ENCODE measurements at places on chromosomes 2 and 18.

DNA sequence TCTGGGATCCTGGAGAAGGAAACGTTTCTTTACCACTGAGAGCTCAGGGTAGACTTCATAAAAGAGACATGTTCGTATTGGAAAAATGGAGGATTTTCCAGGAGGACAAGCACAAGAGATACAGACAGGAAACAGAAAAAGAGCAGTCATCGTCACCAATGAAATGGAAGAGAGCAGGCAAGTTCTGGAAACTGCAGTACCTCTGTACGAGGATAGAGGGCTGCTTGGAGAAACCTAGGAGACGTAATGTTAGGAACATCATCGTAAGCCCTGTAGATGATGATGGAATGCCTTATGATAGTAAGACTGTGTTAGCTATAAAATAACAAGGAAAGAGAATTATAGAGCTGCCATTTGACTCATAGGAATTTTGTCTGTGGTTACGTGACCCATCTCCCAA is 121.1 kb upstream of the KLHL14 start:
- no peak for DNase-seq

GRCh38 chr2:209368406-209368805 is 55.4 kb upstream of the MAP2 start:
- no peak for DNase-seq

- DNase-seq: no peak
Observed at GRCh38 chr18:48821251-48821590, 129.5 kb downstream of the SMAD7 start.

DNA sequence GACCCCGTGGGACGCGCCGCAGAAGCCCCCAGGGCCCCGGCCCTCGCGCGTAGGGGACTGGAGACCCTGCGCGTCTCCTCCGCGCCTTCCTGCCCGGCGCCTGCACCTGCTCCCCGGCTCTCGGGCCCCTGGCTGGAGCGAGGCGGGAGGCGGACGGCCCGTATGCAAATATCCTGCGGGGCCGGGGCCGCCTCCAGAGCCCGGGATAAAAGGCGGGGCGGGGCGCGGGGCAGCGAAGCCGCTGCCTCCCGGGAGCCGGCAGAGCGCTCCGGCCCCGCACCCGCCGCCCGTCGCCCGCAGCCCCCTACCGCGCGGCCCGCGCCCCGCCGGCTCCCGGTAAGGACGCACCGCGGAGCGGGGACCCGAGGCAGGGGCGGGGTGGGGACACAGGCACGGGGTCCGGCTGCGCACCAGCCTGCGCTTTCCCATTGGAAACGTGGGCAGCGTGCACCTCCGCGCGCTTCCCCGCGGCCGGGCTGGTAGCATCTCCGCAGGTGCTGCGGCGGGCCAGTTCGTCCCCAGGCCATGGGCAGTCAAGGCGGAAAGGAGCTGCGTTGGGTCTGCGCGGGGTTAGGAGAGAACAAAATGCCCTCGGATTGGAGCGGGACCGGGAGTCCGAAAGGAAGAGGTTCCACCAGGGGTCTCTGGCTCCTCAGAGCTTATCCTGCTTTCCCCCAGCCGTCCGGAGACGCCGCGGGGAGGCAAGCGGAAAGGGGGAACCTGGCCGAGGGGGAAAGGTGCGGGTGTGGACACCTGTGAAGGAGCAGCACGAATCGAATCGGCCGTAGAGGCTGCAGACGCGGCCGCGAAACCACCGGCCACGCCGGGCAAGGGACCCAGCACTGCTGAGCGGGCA is at the start of gene ATP6V1C2:
ATP6V1C2 (plus strand) TSS at position 235 of the 856 bp plus-strand sequence. CDS start 1,220 bp downstream, outside the sequence.
- DNase-seq: no peak

GRCh38 chr2:215435280-215435869 is 493 bp downstream of the FN1 start:
- DNase-seq: no peak

GRCh38 chr2:6812857-6813530 is 52.7 kb downstream of the CMPK2 start:
- DNase-seq: no peak

- no peak for DNase-seq
Observed at GRCh38 chr2:161571051-161571429, 53.2 kb upstream of the SLC4A10 start.

GRCh38 chr2:158539176-158540005 is 82.6 kb downstream of the PKP4 start:
- peak; percentile 38 for DNase-seq

- DNase-seq: peak; percentile 97
Observed at GRCh38 chr18:68177807-68178702, 536.9 kb downstream of the TMX3 start.

GRCh38 chr2:222404151-222404905 is 20.0 kb upstream of the SGPP2 start:
- no peak for DNase-seq

DNA sequence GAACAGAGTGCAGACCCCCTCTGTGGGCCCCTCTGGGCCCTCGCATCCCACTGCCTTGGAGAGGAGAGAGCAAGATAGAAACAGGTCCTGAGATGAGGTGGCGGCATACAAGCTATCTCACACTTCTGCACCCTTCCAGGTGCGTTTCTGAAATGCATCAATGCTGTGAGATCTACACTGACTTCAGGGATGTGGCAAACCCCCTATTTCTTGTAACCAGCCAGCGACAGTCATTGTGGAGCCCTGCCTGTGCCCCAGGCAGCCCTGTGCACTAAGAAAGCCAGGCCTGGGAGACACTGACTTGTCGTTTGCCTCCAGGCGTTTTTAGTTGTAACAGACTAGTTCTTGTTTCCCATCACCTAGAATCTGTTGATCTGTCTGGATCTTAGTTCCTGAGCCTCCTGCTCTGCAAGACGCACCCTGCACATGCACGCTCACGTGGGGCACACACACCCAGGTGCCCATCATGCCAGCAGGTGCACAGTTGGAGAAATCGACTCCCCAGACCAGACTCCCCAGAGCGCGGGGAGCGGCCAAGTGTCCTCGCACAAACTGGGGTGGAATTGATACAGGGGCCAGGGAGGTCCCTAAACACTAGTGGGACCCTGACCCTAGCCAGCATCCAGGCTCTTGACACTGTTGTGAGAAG is 238.0 kb downstream of the FAM210A start:
- DNase-seq: no peak

DNA sequence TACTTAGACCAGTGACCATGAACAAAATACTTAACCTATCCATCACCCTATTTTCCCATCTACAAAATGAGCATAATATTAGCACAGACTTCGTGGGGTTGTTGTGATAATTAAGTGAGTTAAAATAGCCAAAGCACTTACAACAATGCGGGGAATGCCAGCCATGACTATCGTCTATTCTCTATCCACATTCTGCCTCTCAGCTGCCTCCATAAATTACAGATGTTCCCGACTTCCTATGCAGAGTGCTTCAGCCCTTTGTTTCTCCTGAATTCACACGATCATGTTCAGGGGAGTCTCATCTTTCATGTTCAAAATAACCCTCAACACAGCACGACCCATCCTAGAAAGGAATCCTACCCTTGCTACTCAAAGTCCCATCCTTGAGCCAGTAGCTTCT is 211.6 kb downstream of the EN1 start:
- DNase-seq: no peak

DNA sequence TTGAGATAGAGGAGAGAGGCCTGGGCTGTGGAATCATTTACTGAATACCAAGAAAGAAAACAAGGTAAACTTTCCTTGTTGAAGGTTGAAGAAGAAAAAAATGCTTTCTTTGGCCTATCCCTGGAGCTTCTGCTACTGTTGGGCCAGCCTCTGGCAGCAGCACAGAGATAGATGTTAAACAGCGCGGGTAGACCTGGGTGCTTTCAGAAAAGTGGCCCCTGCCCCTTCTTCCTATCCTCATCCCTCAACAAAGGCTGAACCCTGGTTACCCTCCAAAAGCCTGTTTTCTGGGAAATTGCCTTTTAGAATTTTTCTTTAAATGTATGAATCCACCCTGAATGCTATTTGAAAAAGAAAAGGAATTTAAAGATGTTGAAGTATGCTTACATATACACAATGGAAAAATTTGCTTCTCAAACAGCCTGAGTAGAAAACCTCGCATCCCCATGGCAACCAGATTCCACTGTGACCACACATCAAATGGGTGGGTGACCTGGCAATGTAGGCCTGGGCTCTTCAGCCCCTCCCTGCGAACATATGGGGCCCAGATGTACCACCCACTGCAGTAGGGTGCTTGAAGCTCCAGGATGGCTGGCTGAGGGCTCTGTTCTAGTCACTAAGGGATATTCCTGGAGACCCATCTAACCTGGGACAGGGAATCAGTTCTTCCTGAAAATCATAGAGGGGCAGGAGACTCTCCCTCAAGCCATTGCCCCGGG is 23.4 kb upstream of the CHRNA1 start:
- peak; percentile 100 for DNase-seq

DNA sequence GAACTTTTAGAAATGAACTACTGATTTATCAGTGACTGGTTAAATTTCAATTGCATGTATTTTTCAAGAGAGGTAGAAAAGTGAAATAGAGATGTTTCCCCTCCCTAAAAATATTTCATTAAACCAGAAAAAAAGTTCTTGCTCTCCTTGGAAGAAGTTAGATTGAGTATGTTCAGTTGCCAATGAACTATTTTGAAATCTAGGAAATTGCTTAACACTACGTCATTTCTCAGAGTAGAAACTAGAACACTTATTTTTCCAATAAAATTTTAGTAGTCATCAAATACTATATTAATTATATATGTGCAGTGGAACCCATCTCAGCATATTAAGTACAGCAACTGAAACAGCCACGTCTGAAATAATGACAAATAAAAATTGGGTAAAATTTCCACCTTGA is 51.8 kb upstream of the STAT1 start:
- no peak for DNase-seq

GRCh38 chr18:9697121-9697520 is 11.0 kb upstream of the RAB31 start:
- no peak for DNase-seq

- DNase-seq: no peak
Observed at GRCh38 chr2:177044671-177045070, 167.9 kb upstream of the HNRNPA3 start.

- no peak for DNase-seq
Observed at GRCh38 chr2:55871637-55872036, 51.9 kb downstream of the EFEMP1 start.

DNA sequence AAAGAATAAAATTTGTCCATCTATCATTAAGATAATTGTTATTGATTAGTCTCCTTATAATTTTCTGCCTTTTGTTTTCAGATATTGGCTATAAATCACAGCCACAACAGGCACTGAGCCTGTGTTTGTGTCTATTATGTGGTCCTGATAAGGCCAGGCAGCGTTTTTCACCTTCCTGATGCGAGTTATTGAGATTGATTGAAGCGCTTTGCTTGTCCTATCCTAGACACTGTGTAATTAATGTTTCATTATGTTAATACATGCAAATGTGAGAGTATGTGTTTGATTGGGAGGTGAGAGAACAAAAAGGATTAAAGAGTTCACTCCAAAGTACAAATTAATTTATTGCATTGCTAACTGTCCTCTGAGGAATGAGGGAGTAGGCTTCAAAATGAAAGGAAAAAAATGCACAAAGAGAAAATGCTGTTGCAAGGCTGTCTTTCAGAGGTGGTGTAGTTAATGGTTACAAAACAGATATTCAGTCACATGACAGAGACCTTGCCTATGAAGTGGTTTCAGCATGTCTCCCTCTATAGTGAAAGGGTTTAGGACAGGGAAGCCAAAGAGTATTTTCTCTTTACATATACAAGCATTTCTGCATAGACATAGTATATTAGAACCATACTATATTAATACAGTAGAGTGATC is 391.1 kb downstream of the DCC start:
- no peak for DNase-seq

- DNase-seq: no peak
Observed at GRCh38 chr2:67845621-67846369, 217.0 kb downstream of the C1D start.

DNA sequence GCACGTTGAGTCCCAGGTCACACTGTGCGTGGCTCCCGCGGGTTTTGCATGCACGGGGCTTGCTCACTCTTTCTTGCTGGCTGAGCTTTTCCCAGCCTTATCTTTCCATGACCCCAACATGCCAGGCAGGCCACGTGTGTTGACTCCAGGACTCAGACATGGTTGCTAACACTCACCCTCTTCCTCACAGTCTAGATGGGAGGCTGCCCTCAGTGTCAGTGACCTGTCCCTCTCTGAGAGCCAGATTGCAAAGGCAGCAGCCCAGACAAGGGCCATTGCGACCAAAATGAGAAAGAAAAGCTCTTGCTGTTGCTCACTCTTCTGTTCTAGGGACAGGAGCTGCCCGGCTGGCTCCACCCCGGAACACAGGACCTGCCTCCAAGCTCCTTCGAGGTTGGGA is 113.7 kb downstream of the TMEM18 start:
- DNase-seq: no peak

- DNase-seq: no peak
Observed at GRCh38 chr2:195505701-195506100, 151.3 kb upstream of the SLC39A10 start.

DNA sequence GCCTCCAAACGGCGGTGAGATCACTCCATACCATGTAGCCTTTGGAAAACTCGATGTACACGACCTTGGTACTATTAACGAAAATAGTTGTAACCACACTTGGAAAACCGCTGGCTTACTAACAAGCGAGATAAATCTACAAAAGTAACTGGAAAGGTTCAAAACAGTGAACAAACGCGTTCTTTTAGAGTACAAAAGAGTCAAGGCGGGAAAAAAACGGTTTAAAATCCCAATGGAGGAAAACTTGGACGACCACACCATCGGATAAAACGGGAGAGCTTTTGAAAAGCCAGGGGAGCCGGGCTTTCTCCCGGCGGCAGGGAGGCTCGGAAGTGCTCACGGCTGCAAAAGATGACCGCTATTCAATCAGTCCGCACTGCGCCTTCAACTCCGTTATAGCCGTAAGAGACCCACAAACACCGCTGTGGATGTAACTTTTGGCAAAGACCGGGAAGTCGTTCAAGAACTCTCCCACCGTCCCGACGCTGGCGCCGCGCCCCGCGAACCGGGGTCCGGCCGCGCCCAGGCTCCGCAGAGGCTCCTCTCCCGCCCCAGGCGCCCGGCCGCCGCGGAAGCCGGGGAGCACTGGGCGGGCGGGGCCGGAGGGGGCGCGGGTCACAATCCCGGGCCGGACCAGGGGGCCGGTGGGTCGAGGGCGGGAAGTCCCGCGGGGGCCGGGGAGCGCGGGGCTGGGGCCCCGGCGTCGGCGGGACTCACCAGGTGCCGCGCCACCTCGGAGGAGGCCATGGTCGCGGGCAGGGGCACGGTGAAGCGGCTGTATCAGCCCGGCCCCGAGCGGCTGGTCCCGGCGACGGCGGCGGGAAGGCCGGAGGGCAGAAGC is 465 bp downstream of the SEPTIN10 start:
- DNase-seq: no peak

DNA sequence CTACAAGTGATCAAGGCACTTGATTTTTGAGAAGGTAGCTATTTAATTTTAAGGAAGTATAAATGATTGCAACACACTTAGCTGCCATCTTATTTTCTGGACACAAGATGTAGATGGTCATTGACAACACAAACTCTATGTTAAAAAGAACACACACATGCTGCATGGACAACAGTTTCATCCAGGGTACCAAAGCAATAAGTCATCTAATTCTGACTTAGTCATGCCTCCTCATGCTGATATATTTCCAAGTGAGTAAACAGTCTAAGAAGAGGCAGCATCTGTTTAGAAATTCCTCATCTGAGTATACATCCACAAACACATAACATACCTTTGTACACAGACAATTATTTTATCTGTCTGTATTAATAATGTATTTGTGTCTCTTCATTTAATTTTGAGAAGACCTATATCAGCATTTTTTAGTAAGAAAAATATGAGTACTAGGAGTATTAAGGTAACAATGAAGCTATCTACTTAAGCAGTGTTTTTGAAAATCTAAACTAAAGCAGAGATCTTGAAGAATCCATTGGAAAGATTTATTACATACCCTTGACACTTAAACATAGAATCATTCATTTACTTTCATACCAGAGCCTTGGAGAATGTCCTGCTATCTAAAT is 84.9 kb downstream of the SCN1A start:
- no peak for DNase-seq

Measured in AG09319 (cell line).